ENCODE measurements at places on chromosomes 3 and 15.

- no peak for DNase-seq
Measured at GRCh38 chr3:66998904-66999235, 763 bp downstream of the KBTBD8 start.

- peak; percentile 28 for DNase-seq
Measured at GRCh38 chr15:31265871-31266711, 60.5 kb upstream of the KLF13 start.

DNA sequence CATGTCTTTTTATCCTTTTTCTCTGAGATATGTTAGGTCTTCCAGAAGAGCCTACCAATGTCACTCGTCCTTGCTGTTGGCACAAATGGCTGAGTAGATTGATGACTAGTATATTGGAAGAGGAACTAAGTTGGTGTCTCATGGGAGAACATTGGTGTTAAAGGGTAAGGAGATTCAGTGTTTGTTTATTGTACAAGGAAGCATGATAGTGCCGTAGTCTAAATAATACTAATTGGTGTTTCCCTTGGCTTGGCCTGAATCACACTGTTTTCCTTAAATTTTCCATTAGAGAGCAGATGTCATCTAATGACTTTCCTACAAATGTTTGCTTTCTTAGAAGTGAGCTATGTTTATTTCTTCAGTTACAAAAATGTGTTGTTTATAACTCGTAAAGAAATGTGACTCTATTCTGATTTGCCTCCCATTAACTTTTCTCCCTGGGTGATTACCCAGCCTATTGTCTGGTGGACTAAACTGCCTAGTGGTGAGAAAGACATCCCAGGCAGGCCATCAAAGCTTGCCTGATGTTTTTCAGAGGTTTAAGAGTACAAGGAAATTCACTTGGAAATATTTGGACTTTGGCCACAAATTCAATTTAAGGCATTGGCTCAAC, 28.7 kb downstream of the ADAMTSL3 start:
- no peak for DNase-seq

GRCh38 chr15:26355472-26356074, 417.3 kb downstream of the GABRB3 start:
- DNase-seq: no peak

DNA sequence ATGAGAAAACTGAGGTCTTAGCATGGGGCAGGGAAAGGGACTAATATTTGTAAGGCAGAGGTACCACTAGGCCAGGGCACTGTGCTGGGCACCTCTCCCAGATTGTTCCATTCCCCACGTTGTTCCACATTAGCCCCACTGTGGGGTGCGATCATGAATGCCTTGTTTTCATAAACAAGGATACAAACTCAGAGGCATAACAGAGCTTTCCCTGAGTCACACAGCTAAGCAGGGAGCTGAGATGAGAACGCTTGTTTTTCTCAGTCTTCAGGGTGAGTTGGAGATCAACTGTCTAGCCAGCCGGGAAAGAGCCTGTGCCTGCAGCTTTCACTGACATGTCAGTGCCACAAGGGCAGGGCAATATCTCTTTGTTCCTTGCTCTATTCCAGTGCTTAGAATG, 47.9 kb upstream of the ITGA11 start:
- no peak for DNase-seq

- DNase-seq: no peak
Measured at GRCh38 chr3:65560133-65560532, 478.6 kb downstream of the MAGI1 start.

GRCh38 chr3:18370672-18371071, 54.5 kb downstream of the SATB1 start:
- no peak for DNase-seq

- no peak for DNase-seq
Measured at GRCh38 chr3:64082411-64082810, 59.1 kb upstream of the PSMD6 start.

DNA sequence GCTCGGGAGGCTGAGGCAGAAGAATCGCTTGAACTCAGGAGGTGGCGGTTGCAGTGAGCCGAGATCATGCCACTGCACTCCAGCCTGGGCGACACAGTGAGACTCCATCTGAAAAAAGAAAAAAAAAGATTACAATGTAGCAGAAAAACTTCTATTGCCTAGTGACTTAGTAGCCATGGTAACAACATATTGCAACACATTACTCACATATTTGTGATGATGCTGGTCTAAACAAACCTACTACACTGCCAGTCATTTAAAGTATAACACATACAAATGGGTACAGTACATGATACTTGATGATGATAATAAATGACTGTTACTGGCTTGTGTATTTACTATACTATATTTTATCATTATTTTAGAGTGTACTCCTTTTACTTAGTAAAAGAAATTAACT, 125.6 kb downstream of the PLOD2 start:
- no peak for DNase-seq

DNA sequence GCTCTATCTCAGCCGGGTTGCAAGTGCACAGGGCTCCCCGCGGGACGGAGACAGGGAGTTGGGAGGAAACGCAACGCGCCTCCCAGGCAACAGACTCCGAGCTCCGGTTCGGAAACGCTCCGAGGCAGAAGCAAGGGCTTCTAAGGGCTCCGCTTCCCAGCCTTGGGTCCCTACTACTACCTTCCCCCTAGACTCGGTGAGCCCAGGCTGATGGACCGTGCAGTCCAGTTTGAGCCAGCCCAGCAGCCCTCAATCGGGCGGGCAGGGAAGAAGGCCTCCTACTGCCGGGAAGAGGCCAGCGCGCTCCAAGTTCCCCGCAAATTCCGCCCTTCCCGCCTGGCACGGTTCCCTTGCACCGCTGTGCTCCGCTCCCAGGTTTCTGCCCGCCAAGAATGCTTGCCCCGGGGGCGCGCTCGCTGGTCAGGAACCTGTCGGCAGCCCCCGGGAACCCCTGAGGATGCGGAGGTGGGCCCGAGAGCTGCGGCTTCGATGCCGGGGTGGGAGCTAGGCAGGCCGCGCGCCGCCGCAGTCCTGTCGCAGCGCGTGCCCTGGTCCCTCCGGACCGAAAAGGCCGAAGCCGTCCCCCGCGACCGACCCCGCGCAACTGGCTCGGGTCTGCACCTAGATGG, 728 bp downstream of the TRANK1 start:
- DNase-seq: no peak

- no peak for DNase-seq
Measured at GRCh38 chr3:126895178-126896066, 87.5 kb upstream of the PLXNA1 start.

GRCh38 chr3:114328345-114328744, 34.5 kb downstream of the TIGIT start:
- DNase-seq: no peak

DNA sequence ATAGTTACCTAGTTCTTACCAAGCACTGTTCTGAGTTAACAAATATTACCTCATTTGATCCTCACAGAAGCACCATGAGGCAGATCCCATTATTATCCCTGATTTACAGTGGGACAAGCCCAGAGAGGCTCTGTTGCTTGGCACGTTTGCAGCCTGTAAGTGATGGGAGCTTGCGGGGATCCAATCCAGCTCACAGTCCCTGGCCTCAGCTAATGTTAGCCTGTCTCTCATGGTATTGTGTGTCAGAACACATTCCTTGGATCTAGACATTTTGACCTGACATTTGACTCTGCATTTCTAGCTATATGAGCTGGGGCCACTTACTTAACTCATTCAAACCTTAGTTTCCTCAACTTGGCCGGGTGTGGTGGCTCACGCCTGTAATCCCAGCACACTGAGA, 246.9 kb upstream of the LRTM1 start:
- no peak for DNase-seq

DNA sequence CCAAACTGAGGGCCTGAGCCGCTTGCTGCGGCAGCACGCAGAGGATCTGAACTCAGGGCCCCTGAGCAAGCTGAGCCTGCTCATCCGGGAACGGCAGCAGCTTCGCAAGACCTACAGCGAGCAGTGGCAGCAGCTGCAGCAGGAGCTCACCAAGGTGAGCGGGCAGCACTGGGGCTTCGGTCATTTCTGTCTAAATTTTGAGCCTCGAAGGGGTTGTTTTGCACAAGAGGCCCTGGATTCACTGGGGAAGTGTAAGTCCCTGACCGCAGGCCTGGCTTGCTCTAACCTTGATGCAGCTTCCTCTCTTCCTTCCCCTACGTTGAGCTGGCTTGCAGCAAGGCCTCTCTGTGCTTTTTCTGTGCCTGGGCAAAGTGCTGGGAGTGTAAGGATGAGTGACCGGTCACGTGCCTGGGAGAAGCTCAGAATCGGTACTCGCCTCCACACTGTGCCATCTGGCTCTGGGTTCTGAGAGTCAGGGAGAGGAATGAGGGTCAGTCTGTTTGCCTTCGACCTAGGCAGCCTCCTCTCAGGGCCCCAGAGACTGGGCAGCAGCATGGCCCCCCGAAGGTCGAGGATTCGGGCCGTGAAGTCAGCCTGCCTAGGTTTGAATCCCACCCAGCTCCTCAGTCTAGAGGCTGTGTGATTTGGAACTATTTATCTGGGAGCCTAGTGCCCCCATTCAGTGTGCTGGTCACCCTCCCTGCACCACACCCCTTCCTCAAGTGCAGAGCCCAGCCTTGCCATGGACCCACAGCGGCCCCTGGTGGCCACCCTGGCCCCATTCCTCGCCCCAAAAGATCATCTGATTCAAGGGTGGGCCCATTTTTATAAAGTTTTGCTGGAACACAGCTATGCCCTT, 1.4 kb downstream of the FES start:
- peak; percentile 64 for DNase-seq

DNA sequence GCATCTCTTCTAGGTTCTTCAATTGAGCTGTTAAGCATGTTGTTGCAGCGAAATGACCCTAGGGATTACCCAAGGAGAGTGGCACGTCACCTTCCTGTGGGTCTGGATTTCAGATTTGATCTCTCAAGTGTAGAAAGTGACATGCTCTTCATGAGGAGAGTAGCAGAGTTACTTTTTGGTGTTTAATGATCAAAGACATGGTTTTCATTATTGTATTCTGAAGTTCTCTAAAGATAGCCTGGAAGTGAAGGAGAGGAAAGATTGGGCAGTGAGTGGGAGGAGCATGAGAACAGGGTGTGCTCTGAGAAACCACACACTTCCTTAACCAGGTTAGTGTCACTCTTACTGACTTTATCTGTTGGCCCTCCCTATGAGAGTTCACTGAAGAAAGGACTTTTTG, 153.6 kb downstream of the AKAP13 start:
- no peak for DNase-seq

DNA sequence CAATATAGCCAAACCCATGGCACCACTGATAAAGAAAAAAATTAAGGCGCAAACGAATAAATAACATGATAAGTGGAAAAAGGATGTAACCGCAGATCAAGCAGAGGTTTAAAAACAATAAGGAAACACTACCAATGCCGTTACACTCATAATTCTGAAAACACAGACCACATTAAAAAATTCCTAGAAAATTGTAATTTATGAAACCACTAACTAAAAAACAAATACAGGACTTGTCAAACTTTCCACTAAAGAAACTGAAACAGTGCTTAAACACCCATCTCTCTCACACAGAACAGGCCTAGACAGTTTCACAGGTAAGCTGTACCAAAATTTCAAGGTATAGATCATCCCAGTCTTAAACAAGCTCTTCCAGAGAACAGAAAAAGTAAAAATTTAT, 28.4 kb downstream of the PCSK6 start:
- DNase-seq: no peak

DNA sequence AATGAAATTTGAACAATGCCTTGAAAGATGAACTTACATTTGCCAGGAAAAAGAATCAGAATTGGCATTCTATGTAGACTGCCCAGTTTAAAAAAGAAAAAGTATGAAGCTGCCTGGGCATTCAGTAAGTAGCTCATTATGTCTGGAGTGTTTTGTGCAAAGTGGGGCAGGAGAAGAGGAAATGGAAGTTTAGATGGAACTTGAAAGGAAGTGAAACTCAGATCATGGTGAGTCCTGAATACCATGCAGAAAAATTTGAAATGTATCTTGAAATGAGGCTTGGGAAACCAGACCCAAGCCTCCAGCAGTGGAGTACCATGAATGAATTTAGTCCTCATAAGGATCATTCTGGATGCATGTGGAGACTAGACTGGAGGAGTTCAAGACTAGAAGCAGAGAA, 4.8 kb upstream of the MORC1 start:
- no peak for DNase-seq

DNA sequence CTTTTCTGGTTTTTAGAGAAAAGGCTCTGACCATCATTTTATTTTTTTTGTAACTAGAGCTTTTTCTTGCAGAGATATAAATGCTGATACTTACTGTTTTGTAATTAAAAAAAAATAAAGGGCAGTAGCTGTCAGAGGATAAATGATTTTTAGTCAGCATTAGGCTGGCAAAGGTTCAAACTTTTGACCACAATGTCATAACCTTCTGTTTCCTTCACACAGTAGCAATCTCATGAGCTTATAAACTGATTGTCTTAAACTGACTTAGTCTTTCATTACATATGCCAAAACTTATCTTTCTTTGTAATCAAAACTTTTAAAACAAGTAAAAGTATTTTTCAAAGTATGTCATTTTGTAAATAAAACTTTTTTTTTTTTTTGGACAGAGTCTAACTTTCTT, 841.9 kb downstream of the OTOL1 start:
- DNase-seq: no peak

DNA sequence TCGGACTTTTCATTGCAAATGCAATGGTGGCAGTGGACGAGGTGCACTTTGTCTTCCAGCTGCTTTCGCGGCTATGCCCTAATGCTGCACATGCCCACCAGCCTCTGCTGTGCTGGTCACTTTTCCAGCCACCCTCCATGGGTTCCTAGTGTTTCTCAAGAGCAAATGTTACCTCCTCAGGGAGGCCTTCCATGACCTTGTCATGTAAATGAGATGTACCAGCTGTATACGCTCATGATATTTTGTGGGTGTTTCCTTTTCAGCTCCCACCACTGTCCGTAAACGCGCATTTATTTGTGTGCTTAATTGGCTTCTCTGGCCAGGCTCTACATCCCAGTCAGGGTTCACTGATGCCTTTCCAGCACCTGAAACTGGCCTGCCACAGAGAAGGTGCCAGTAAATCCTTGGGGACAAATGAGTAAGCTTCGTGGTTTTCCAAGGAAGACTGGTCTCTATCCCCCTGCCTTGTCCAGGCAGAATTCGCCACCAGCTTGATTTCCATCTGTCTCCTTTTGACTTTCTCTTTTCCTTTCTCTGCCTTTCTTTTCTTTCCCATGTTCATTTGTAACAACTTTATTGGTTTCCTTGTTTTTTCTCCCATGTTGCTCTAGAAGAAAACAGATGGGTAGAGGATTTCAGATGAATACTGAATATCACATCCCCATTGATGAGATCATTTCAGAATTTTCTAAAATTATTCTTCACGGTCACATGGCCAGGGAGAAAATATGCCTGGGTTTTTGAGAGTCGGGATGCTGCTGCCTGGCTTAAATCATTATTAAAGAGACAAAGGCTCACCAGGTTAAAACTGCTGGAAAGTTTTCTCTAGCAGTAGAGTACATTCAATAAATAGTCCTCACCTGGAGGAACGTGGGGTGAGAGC, 82.5 kb downstream of the CHST2 start:
- no peak for DNase-seq

GRCh38 chr15:68784206-68784605, 36.5 kb downstream of the ANP32A start:
- no peak for DNase-seq

DNA sequence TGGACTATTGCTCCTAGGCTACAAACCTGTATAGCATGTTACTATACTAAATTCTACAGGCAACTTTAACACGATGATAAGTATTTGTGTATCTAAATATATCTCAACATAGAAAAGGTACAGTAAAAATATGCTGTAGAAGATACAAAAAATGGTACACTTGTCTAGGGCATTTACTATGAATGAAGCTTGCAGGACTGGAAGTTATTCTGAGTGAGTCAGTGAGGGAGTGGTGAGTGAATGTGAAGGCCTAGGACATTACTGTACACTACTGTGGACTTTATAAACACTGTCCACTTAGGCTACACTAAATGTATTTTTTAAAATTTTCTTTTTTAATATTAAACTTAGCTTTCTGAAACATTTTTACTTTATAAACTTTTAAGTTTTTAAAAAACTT, 140.5 kb upstream of the SGO1 start:
- DNase-seq: no peak

- no peak for DNase-seq
Measured at GRCh38 chr3:126971891-126972351, 11.0 kb upstream of the PLXNA1 start.

Data from stimulated activated CD8-positive, alpha-beta memory T cell treated with anti-CD3 and anti-CD28 coated beads, Interleukin-4, amount 100 ng/mL, for 4 hours (primary cell).